ENCODE measurements at places on chromosomes 1 and 21. TPM values are rescaled to one million over a fixed set of nuclear protein-coding genes. Genes with fewer than 3 reads are reported as not detected.

DNA sequence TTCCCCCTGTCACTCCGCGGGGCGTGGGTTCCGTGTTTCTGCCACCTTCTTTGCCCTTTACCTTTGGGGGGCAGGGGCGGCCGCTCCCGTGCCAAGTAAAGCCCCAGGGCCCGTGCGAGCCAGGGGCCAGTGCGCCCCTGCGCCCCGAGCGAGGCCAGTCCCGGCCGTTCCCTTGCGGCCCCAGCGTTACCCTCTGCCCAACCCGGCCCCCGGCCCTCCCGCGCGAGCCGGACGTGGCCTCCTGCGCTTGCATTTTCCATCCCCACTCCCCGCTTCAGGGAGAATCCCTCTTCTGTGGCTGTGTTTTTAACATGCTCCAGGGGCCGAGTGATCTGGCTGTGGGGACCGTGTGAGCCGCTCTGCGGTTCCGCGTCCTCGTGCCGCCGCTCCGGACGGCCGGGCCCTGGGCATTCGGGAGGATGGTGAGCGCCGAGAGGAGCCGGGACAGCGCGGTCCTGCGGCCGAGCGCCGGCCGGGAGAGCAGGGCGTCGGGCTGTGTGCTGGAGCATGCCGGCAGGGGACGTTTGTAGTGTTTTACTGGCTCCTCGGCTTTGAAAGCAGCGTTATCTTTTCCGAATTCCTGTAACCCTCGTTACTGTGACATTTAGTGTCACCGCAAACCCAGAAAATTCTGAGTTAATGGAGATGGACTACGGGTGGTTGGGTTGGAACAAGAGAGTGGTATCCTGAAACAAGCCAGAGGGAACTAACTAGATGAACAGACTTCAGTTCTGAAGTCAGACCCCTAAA is 1.0 kb downstream of the GALNT2 start:
- peak; percentile 31 for DNase-seq

GRCh38 chr21:44018813-44019567 is 6.9 kb downstream of the TRAPPC10 start:
- DNase-seq: peak; percentile 22

GRCh38 chr1:99751877-99752504 is 14.4 kb downstream of the FRRS1 start:
- no peak for DNase-seq

GRCh38 chr1:211724687-211725196 is 49.3 kb upstream of the NEK2 start:
- peak; percentile 20 for DNase-seq

- DNase-seq: no peak
These were observed 131.0 kb downstream of the XPR1 start for GRCh38 chr1:180762796-180763195.

- no peak for DNase-seq
These were observed 22.9 kb upstream of the DIP2A start for GRCh38 chr21:46435786-46436227.

GRCh38 chr1:48107516-48107915 is 110.3 kb upstream of the TRABD2B start:
- DNase-seq: no peak

Gene GJB5
- not detected for total RNA-seq
